NCI-H187 treated with DMSO at 0.1 percent for 48 hours (cell line): ENCODE measurements at places on chromosomes 5 and 9.

- no peak for DNase-seq
Observed at GRCh38 chr5:155150012-155150411, 136.5 kb downstream of the KIF4B start.

- DNase-seq, result no peak
Observed at GRCh38 chr9:23375511-23375910, 450.5 kb downstream of the ELAVL2 start.

- no peak for DNase-seq
Observed at GRCh38 chr9:107175816-107176435, 107.2 kb upstream of the RAD23B start.

DNA sequence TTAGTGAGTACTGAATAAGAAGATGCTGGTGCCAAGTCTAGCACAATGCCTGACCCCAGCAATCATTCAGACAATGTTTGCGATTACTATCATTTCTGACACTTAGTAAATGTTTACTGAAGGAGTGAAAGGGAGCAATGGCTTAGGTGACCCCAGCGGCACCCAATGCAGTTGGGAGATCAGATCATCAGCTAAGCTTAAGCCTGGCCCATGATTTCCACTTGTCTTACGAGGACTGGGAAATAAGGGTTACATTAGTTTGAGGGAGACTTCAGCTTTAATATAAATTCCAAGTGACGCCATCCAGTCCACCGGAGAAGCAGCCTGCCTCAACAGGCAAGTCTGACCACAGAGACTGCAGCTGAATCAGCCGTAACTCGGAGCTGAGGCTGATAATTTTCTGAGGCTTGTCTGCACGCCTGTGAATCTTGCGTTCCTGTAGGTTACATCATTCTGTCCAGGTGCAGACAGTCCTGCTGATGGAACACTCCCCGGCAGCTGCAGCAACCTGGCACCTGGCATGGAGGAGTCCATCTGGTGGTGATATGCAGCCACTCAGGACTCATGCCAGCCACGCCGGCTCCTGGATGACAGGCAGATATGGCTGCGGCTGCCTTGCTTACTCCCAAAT is 34.9 kb upstream of the FGF1 start:
- DNase-seq, result peak; percentile 30

DNA sequence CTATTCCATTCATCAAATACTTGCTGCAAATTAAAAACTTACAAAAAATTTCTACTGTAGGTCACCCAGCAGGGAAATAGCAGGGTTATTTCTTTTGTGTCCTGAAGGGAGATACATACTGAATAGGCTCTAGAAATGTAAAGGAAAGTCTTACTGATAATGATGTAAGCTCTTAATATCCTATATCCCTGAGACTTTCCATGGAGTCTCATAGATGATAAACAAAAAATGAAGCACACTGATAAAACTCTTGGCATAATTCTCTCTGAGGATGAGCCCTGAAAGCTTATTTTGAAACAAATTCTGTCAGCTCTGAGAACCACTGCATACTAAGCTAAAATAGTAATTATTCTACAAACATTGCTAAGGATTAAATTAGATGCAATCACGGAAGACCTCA is 819.6 kb upstream of the PTPRD start:
- DNase-seq, result no peak
